ENCODE measurements at places on chromosomes 6 and 20.

GRCh38 chr6:167474725-167475124 is 149.8 kb downstream of the TTLL2 start:
- no peak for DNase-seq

- DNase-seq, result no peak
These were observed 515.2 kb upstream of the ARID1B start for GRCh38 chr6:156262014-156262413.

DNA sequence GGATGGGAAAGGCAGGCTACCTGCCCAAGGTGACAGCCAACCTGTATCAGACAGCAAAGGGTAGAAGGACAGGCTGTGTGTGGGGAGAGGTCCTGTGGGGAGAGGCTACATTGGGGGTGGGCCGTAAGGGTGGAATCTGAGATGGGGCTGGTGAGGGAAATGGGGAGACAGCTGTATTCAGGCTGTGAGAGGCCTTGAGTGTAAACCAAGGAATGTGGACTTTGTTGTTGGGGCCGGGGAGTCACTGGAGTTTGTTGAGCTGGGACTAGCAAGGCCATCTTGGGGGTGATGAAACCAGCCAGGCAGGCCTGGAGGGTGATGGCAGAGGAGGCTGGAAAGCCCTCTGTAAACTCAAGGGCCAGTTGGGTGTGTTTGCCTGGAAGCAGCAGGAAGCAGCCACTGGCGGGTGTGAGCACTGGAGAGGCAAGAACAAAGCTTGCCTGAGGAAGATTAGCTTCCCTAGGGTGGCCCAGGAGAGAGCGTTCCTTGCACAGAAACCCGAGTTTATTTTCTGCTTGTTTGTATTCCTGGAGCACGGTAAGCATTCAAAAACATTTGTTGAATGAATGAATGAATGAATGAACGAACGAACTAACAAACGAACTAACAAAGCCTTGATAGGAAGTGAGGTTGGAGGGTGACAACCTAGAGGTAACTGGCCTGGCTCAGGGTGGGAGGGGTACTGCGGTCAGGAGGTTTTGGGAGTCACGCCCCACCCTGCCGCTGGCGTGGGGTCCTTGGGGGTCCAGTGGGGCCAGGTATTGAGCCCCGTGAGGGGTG is 18.9 kb downstream of the TTBK1 start:
- DNase-seq, result no peak

DNA sequence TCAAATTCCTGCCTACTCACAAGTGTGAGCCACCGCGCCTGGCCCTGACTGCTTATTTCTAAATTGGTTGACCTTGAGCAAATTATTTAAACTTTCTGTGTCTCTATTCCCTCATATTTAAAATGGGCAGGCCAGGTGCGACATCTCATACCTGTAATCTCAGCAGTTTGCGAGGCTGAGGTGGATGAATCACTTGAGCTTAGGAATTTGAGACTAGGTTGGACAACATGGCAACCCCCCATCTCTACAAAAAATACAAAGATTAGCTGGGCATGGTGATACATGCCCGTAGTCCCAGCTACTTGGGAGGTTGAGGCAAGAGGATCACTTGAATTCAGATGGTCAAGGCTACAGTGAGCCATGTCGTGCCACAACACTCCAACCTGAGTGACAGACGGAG is 26.5 kb downstream of the DCBLD1 start:
- DNase-seq, result no peak

GRCh38 chr20:8583566-8584043 is 451.5 kb downstream of the PLCB1 start:
- no peak for DNase-seq

- no peak for DNase-seq
These were observed 6.1 kb downstream of the MDFI start for GRCh38 chr6:41644297-41644879.

- DNase-seq, result no peak
These were observed 85.8 kb downstream of the YTHDF1 start for GRCh38 chr20:63129991-63130657.

GRCh38 chr6:136719280-136720044 is 72.8 kb downstream of the MAP3K5 start:
- DNase-seq, result no peak

GRCh38 chr6:121816906-121817540 is 381.6 kb downstream of the GJA1 start:
- no peak for DNase-seq

DNA sequence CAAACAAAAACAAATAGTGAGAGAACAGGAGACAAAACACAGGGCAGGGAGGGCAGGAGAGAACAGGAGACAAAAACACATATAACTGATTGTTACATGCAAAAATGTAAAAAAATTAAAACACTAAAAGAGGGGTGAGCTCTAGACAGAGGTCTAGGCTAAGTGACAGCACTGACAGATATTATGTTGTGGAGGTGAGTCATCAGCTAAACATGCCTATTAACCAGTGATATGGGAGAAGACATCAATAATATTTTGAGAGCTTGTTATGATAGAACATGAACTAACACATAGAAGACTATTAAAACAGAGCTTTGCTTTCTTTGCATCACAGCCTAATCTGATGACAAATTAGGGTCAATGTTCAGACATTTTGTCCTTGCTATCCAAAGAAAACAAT is 972.7 kb downstream of the PRIM2 start:
- no peak for DNase-seq
